ENCODE measurements at places on chromosomes 6 and 20.
A peak's percentile ranks its signal among the peaks of the same experiment; 100 is the strongest.

- no peak for DNase-seq
Observed at GRCh38 chr6:81962198-81962597, 209.7 kb upstream of the TENT5A start.

DNA sequence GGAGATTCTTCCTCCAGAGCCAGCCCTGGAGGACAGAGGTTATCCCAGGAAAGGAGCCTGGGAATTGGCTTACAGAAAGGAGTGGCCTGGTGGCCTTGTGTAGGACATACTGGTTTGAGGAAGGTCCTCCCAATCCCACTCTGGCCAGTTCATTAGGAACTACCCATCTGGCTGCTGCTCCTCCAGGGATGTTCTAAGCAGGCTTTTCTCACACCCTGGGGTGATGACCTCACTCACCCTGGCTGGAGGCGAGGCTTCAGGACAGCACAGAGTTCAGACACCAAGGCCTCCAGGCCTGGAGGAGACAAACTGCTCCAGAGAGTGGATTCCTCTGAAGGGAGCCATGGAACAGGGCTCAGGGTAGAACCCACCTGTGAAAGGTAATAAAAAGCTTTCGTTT lies 8.9 kb downstream of the GNMT start:
- DNase-seq, result no peak

DNA sequence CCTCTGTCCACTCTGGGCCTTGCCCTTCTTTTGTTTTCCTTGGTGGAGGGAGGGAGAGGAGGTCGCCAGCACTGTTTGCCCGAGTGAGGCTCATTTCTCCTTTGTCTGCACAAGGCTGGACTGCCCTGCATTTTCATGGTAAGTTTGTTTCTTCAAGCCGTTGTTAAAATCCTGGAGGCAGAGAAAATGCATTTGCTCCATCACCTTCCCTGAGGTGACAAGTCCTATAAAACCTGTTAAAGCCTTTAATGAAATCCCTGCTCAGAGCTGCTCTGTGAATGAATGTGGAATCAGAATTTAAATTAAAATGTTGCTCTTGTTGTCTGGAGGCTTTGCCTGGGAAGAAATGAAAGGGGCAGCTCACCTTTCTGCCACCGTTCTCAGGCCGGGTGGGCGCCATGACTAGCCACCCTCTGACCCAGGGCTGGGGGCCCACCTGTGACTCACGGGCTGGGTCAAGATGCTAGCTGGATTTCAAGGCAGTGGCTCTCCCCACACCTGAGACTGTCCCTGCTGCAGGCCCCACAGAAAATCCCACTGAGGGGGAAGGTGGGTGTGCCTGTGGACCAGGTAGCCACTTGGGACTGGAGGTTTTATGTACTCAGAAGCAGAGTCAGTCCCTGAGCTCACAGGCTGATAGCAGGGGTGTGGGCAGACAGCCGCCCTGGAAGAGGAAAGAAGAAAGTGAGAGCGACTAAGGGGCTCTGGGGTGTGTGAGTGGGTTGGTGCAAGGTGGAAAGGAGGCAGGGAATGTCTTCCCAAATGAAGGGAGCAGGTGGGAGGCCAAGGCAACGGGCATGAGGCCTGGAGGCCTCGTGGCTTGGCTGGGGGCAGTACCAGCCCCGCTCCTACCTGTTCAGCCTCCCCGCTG lies 24.0 kb upstream of the MYT1 start:
- DNase-seq, result no peak

DNA sequence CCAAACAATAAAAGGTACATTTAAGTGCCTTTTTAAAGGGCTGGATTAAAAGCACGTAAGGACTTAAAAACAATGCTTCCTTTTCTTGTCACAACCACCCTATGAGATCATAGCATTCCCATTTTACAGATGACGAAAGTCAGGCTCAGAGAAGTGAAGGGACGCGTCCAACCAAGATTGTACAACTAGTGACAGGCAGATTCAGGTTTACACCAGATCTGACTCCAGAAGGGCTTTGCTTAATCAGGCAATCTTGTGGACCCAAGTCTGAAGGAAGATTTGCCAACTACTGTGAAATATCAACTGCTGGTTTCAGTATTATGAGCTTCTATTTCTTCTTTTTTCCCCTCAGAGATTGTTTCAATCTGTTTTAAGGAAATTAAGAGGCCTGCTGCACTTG lies 877 bp downstream of the ENPP4 start:
- DNase-seq, result no peak

- DNase-seq, result no peak
Observed at GRCh38 chr6:154238831-154239230, 117.8 kb downstream of the IPCEF1 start.

DNA sequence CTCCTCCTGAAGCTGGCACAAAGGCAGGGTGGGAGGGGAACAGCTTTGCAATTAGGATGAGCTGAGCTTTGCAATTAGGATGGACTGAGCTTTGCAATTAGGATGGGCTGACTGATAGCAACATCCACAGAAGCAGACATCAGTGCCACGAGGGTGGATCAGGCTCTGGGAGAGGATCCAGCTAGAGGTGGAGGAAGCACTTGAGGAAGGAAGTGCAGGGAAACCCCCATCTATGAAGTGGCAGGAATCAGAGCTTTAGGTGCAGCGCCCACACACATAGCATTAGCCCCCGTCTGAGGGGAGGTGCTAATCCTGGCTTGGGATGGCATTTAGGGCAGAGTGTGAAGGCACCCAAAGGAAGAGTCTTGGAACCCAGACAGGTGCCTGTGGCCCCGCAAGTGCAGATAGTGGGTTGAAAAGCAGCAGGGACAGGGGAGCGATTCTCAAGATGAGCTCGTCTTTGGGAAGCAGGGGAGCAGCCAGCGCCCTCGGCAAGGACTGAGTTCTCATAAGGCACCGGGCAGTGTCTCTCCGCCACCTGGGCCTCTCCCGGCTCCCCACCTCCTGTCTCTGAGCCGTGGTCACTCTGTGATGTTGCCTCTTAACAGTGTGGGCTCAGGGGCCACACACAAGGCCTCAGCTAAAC lies 12.0 kb upstream of the THBS2 start:
- DNase-seq, result no peak

- peak; percentile 70 for DNase-seq
Observed at GRCh38 chr20:51326201-51326819, 216.2 kb downstream of the NFATC2 start.

DNA sequence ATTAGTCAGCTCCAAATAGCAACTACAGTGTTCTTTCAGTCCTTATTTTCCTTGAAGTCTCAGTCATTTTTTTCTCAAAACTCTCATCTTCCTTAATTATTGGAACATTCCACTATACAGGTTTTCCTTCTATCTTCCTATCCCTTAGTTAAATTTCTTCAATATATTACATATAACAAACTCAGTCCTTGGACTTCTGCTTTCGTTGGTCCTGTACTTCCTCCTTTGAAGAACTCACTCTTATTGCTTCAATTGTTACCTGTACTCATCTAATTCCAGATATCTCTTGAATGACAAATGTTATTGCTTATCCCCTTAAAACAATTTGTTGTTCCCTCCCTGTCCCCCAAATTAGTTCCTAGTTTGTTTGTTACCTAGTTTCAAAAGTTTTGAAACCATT lies 67.7 kb upstream of the NOTCH4 start:
- DNase-seq, result no peak
